ENCODE measurements at places on chromosomes 5 and 9.

DNA sequence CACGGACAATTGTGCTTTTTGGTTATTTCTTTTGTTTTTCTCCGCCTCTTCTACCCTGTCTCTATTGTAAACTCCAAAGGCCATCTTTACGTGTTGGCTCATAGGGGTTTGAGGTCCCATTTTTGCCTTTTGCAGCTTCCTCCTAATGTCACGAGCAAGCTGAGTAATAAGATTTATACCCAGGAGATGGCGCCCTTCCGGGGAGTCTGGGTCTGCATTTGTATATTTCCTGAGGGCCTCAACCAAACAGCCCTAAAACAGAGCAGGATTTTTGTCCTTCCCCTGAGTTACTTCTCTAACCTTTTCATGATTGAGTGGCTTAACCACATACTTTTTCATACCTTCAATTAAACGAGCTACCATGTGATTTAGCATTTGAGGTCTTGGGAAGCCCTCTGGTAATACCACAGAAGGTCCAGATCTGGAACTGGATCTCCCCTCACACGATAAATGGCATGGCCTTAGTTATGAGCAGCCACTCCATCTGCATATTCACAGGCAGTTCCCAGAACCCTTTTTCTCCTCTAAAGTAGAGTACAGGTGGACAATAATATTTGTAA is 11.2 kb upstream of the CFAP95 start:
- no peak for DNase-seq

DNA sequence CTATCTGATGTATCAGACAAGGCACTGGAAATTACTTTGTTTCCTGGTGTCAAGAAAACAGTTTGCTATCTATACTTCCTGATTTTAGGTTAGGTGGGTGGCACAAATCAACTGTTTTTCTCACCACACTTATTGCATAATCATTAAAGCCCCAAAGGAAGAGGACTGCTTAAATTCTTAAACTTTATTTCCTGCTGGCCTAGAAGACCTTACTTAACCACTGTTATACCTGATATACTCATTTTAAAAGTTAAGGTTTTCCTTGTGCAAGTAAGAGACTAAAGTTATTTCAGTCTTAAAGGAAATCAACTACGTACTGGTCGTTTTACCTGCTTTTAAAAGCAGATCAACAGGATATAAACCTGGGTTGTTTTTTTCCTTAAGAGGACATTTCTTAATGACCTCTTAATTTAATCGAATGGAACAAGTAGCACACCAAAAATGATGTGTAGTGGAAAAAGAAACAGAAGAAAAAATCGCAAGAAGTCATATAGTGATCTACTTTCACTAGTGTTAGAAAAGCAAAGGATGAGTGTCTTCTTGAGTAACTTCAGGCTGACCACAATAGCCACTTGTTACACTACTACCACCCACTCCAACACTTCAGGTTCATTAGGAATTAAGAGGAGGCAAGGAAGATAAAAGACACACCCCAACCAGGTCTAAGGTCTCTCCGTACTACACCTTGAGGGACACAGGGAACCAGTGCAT is 974 bp downstream of the CLINT1 start:
- no peak for DNase-seq

- no peak for DNase-seq
Measured at GRCh38 chr5:64769855-64770254, 1.1 kb downstream of the CWC27 start.

DNA sequence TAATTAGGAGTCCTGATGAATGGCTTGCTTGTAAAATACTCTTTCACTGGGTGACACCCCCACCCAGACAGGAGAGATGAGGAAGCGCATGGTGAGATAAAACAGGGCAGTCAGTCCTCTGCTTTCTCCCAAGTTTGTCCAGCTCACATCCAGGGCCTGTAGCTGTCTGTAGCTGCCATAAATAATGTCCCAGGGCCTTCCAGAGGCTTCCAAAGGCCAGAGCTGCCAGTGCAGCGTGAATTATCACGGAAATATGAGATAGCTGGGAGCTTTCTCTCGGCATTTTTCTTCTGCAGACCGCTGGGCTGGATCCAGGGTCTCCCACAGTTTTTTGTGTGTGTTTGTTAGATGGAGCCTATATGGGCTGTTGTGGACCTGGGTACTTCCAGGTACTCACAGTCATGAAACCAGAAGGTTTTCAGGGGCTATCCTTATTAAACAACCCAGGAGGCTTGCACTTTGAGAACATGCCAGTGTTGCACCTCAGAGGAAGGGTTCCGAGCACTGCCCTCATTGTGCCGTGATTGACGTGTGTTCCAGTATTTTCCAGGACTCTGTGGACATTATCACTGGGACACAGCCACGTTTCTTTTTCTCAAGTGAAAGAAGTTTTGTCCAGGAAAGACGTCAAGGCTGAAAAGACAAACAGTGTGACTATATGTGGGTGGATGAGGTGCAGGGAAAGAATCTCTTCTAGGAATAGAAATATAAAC is 117.5 kb downstream of the FGF1 start:
- DNase-seq: no peak

GRCh38 chr9:123550012-123550411 is 194.0 kb downstream of the CRB2 start:
- no peak for DNase-seq

DNA sequence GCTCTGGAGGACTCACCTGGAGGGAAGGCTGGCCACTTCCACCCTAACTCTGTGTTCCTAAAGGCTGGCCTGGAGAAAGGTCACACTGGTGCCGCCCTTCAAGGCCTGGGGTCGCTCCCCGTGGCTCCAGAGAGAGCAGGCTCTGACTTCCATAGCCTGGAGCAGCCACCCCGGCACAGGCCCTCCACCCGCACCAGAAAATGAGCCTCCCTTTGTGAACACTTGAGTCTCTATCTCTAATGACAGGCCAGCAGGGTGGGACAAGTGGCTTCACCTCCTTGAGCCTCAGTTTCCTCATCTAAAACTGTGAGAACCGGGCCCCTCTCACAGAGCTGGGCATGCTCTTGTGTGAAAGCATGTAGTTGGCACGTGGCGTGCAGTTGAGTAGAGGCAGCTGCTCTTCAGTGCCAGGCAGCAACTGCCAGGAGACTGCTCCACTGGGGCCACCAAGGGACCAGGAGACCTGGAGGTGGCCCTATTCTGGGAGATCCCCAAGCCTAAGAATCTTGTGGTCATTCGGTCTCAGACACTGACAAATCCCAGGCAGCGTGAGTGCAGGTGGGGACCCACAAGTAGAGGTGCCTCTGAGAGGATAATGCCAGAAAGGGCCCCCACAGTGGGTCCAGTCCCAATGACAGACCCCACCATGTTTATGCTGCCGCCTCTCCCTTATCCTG is 56.7 kb upstream of the GARNL3 start:
- no peak for DNase-seq

GRCh38 chr9:90943341-90943740 is 141.7 kb downstream of the SYK start:
- DNase-seq: no peak

DNA sequence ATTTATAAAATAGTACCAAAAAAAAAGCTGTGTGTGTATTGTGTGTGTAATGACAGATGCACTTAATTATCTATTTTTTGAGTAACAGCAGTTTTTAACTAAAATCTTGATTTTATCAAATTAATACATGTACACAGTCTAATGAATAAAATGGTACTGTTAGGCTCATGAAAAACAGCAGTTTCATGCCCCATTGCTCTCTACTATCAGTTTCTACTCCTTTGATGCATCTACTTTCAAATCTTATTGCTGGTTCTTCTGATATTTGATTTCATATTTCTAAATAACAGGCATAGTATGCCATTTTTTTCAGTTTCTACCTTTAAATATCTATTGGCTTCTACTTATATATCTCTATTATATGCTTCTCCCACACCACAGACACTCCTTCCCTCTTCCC is 117.4 kb downstream of the CCDC171 start:
- no peak for DNase-seq

DNA sequence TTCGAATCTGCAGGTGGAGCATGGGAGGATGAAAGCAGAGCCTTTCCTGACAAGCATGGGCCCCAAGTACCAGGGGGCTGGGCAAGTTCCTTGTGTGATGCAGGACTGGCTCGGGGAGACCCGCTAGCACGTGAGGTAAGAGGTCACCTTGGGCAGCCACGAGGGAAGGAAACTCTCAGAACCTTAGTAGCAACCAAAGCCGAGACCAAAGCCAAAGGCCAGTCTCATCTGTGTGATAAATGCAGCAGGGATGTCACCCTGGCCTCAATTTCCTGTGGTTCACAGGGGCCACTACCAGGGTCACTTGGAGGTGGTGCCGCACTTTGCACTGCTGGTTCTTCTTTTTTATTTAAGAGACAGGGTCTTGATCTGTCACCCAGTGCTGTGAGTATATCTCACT is 39.5 kb downstream of the PRRT1B start:
- no peak for DNase-seq

DNA sequence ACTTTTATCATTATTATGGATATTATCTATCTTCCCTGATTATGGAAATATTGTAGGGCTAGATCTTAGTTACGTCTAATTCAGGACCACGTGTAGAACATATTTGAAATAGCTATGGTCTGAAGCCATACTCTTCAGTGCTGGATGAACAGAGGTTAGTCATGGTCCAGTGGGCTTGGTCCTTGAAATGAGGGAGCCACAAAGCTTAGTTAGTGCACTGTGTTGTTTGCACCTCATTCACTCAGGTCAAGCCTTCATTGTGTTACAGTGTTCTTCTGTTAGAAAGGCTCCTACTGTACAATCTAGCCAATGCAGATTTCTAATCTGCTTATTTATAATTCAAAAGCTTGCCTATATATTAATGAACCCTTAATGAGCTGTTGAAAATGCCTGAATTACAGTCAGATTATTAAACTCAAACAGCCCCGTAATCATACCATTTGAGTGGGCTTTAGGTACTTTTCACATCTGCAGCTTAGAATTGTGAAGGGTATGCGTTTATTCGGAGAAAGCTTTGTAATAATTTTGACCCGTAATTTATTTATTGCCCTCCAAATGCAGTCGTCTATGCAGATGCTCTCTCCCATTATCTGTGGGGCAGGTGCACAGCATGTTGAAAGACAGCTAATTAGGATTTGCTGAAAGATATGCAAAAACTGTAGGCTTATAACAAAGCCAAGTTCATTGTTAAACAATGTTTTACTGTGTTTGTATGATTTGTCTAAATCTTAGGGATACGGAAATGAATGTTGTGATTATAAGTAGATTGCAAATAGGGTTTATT is 164.9 kb downstream of the PBX3 start:
- peak; percentile 38 for DNase-seq

DNA sequence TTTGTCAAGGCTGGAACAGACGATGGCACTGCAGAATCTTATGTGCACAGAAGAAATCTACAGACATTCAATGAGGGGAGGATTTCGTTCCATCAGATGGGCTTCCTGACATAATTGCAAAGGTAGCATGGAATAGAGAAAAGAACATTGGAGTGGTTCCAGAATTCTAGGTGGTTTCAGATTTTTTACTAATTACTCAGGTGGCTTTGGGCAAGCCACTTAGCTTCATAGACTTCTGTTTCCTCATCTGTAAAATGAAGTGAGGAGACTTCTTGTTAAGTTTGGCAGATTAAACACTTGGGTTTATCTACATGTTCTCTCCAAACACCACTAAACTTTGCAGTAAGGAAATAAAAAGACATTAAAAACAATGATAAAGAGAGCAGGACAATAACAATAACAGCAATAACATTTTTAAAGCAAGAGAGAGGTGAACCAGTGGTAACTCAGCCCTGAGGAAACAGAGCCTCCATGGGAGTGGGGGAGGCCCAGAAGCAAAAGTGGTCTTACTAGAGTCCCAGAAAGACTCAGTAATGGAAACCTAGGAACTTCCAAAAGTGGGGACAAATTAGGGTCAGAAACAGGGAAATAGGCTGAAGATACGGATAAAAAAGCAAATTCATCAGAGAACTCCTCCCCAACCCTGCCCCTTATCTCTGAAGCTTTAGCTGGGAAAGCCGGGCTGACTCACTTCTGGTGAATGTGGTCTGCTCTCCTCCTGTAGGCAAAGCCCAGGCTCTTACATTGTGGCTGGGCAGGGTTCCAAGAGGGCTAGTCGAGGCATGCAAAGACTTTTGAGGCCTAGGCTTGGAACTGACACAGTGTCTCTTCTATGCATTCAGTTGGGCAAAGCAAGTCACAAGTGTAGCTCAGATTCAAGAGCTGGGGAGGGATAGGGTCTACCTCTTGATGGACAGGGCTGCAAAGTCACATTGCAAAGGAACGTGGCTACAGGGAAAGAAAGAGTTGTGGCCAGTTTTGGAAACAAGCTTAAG is 11.8 kb upstream of the ACTBL2 start:
- DNase-seq: no peak

GRCh38 chr5:8394965-8395364 is 526.0 kb downstream of the MTRR start:
- no peak for DNase-seq

DNA sequence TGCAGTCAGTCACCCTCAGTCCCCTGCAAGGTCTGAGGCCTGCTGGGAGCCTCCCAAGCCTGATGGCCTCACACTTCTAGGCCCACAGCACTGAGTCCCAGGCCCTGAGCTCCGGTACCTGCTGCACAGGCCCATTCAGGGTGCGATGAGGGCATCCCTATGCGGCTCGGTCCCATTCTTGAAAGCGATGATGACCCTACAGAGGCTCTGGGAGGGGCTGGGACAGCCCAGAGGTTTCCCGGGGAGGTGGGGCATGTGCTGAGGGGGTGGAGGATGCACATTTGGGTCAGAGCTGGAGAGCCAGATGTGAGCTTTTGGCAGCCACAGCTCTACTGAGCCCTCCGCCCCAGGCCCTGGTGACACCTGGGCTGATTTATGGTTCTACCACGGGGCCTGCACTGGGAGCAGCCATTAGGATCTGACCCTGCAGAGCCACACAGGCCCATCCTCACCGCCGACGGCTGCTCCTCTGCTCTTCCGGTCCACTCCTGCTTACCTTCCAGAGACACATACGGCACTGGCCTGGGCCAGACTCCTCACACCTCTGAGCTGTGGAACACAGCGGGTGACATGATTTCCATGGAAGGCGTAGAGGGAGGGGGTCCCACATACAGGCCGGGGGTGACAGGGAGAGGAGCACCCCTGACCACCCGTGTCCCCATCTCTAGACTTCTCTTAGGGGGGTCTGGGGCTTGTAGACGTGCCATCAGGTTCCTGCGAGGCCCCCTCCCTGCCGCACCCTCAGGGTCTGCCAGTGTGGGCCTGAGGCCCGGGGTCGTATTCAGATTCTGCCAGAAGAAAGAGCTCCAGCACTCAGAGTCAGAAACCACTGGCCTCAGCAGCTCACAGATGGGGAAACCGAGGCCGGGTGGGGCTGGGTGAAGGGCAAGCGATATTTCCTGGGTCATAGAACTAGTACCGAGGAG is 53.4 kb downstream of the COL23A1 start:
- no peak for DNase-seq

DNA sequence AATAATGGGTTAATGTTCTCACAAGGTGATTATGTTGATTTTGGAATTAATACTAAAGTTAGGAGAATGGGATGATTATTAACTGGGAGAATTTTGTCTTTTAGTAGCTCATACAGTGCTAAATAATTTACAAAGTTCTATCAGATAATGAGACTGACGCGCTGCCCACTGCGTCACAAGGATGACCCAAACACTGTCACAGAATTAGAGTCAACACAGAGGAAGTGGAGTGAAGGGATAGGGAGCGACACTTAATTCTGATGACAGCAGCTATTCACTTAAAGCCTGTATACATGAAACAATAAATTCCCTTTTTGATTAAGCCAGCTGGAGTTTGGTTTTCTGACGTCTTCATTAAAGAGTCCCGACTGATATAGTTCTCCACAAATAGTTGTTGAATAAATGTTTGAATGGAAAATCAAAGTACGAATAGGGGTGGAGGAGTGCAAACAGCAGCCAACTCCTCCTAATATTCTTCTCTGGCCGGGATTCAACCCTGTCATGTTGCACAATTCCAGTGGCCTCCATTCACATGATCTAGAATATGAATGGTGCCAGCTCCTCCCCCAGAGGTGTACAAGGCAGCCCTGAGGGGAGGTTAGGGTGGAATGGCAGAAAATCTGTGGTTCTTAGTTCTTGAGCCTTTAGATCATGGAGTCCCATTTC is 140.3 kb downstream of the PCSK1 start:
- DNase-seq: no peak
